Fibroblast of skin of scalp (primary cell): ENCODE measurements at places on chromosomes 5 and 9.
A peak's percentile ranks its signal among the peaks of the same experiment; 100 is the strongest.

DNA sequence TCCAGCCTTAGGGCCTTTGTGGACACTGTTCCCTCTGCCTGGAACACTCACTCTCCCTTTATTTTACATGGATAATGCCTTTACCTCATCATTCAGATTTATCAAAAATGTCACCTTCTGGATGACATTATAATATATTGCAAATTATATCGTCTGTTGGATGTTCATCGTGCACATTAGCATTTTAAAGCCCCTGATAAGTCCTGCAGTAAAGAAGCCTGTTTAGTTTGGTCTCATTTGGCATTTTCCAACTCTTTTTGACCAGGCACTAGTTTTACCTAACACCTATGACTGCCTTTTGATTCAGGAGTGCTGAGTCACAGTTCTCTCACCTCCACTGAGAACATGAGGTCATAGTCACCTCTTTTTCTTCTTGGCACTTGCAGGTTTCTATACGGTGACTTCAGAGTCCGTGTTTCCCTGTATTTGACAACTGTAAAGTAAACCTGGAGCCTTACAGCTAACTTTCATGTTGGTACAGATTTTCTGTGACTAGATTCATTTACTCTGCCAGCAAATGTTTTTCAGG, 57.7 kb upstream of the STC2 start:
- no peak for DNase-seq

DNA sequence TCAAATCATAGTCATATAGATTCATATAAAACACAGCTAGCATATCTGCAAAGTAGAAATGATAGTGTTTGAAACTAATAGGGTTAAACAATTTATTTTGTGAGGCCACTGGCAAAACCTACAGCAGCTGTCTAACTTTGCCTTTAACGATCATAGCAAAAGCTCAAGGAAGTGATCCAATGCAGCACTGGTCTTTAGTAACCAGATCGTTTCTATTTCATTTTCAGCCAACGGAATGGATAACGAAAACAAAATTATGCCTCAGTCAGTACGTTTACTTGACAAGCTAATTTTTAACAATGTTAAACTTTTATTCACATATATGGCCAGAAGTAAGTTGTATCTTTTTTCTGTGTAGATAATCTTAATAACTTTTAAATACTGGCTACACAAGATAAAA, 17.7 kb downstream of the MLLT3 start:
- DNase-seq, result no peak

DNA sequence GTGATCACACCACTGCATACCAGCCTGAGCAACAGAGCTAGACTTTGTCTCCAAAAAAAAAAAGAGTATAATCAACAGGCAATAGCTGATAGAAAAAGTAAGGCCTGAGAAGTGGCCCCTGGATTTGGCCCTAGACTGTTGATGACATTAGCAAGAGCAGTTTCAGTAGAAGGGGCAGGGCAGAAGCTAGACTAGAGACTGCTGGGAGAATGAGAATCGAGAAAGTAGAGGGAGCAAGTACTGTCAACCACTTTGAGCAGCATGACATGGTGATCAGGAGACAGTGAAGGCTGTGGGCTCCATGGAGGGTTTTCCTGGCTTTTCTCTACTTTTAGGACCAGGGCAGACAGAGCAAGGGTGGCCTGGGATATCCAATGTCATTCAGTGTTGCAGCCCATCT, 34.9 kb upstream of the B4GALT1 start:
- DNase-seq, result no peak

- no peak for DNase-seq
Observed at GRCh38 chr9:78669591-78669990, 372.7 kb downstream of the PSAT1 start.

GRCh38 chr9:122055701-122056100, 37.4 kb downstream of the TTLL11 start:
- DNase-seq, result no peak

DNA sequence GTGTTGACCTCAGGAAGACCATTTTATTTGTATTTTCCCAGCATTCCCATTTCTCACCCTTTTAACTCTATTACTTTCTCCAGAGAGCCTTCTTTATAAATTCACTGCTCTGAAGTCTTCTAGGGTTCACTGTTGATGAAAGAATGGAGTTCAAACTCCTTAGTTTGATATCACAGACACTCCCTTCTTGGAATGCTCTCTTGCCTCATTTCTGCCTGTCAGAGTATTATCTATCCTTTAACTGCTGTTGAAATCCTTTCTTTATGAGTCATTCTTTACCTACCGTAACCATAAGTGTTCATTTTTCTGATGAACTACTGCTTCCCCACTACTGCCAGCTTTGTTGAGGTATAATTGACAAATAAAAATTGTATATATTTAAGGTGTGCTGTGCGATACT, 4.3 kb downstream of the RIC1 start:
- DNase-seq, result no peak

DNA sequence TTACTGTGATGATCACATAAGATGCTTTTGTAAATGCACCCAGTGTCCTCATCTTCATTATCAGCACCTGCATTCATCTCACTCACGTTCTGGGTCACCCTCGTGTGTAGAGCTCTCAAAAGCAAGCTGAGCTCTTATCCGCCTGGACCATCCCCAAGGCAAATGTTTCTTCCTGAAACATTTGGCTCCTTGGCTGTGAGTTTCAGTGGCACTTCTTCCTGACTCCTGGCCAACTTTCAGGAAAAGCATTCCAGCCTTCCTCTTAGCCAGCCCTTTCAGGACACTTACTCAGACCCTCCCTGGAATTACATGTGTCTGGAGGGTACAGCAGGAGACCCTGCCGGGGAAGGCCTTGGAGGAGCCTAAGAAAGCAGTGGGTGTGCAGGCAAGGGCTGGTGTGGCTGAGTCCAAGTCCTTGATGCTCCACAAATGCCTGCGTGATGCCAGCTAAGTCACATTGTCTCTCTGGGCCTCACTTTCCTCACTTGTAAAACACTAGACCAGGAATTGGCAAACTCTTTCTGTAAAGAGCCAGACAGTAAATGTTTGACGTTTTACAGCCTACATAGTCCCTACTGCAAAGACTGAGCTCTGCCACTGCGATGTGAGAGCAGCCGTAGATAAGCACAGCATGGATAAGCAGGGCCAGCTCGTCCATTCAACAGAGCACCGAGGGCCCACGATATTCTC, 72.1 kb downstream of the PDE6A start:
- no peak for DNase-seq

- DNase-seq, result peak; percentile 56
Observed at GRCh38 chr5:171157276-171157675, 151.8 kb upstream of the TLX3 start.

DNA sequence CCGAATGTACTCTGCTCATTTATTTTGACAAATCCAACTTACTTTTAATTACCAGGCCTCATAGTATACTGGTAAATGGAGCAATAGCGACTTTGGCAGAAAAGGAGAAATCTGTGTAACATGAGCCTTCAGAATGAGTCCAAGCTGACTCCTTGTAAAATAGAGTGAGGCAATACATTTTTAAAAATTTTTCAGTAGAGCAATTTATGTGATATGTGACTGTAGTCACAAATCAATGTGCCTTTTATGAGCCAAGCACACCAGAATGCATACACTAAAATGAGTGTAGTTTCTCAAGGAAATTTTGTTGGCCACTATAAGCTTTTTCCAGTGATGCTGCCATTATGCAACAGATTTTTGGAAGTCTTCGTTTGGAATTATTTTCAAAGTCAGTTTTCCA, 73.8 kb downstream of the SNCAIP start:
- DNase-seq, result no peak

- DNase-seq, result no peak
Observed at GRCh38 chr9:116080561-116080960, 73.0 kb upstream of the PAPPA start.

- DNase-seq, result no peak
Observed at GRCh38 chr9:21265421-21266189, 25.8 kb upstream of the IFNA14 start.

- no peak for DNase-seq
Observed at GRCh38 chr5:83688281-83688680, 32.4 kb downstream of the HAPLN1 start.

DNA sequence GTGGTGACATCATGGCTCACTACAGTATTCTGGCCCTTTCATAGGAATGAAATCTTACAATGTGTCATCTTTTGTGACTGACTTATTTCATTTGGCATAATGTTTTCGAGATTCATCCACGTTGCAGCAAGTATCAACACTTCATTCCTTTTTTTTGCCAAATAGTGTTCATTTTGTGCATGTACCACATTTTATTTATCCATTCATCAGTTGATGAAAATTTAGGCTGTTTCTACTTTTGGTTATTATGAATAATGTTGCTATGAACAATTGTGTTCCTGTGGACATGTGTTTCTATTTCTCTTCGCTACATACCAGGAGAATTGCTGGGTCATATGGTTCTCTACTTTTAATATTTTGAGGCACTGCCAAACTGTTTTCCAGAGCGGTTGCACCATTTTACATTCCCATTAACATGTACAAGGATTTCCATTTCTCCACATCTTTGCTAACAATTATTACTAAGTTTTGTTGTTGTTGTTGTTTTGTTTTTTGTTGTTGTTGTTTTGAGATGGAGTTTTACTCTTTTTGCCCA, 43.5 kb downstream of the RMI1 start:
- DNase-seq, result no peak

- DNase-seq, result no peak
Observed at GRCh38 chr9:23823986-23824829, 1.8 kb downstream of the ELAVL2 start.
